ENCODE measurements at places on chromosomes 5 and 9.

- DNase-seq = no peak
Observed at GRCh38 chr9:99787556-99787955, 34.1 kb upstream of the NR4A3 start.

GRCh38 chr9:123659358-123659757, 270.6 kb downstream of the DENND1A start:
- DNase-seq = no peak

GRCh38 chr9:120765910-120766425, 27.2 kb downstream of the FBXW2 start:
- no peak for DNase-seq

GRCh38 chr5:80414113-80414512, 6.2 kb downstream of the ZFYVE16 start:
- peak; percentile 45 for DNase-seq

GRCh38 chr9:72300873-72301272, 64.1 kb downstream of the ZFAND5 start:
- DNase-seq = no peak

- no peak for DNase-seq
Observed at GRCh38 chr9:34606905-34607304, 5.0 kb downstream of the RPP25L start.

DNA sequence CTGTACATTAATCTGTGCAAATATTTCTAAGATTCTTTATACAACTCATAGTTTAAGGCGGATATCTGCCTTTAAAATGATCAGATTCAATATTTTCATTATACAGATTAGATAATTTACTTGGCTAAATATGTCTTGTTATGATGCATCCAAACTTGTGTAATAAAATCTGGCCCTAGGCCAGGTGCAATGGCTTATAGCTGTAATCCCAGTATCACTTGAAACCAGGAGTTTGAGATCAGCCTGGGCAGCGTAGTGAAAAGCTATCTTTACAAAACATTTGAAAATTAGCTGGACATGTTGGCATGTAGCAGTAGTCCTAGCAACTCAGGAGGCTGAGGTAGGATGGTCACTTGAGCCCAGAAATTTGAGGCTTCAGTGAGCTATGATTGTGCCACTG, 2002.2 kb upstream of the ACO1 start:
- DNase-seq = no peak

GRCh38 chr9:97979788-97980478, 3.2 kb upstream of the ANP32B start:
- peak; percentile 7 for DNase-seq

DNA sequence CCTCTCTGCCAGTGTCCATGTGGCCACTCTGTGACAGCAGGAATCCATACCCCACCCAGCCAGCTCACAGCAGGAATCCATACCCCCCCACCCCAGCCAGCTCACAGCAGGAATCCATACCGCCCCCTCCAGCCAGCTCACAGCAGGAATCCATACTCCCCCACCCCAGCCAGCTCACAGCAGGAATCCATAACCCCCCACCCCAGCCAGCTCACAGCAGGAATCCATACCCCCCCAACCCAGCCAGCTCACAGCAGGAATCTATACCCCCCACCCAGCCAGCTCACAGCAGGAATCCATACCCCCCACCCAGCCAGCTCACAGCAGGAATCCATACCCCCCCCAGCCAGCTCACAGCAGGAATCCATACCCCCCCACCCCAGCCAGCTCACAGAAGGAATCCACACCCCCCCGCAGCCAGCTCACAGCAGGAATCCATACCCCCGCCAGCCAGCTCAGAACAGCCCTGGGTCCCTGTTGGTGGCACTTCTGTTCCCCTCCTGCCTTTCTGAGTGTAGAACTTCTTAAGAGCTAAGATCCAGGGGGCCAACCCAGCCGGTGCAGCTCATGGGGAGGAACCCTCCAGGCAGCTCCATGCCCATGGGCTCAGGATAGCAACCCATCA, 8.4 kb upstream of the RXRA start:
- peak; percentile 75 for DNase-seq

GRCh38 chr5:116504593-116505166, 69.9 kb downstream of the SEMA6A start:
- no peak for DNase-seq

DNA sequence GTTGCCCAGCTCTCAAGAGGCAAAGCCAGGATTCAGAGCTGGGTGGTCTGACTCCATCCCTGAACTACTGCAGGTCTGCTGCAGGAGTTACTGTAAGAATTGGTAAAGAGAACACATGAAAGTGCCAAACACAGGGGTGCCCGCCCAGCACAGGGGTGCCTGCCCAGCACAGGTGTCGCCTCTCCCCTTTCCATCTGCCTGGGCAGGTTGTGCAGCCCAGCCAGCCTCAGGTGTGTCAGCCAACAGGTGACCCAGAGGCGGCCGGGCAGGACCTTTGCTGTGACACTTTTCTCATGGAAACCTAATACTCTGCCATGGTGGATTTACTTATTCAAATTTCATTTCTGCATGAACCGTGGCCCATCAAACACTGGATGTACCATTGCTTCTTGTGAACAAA, 289.7 kb upstream of the IRX4 start:
- no peak for DNase-seq

GRCh38 chr9:133148199-133149129, 15.2 kb downstream of the GBGT1 start:
- DNase-seq = peak; percentile 70

GRCh38 chr5:107794741-107795140, 124.0 kb upstream of the EFNA5 start:
- peak; percentile 19 for DNase-seq

- DNase-seq = peak; percentile 77
Observed at GRCh38 chr9:98380065-98380681, 124.7 kb upstream of the TBC1D2 start.

GRCh38 chr5:104652271-104652861, 1089.8 kb upstream of the NUDT12 start:
- no peak for DNase-seq

GRCh38 chr5:173624282-173624681, 7.8 kb upstream of the BOD1 start:
- peak; percentile 40 for DNase-seq

GRCh38 chr5:117829646-117830045, 1158.7 kb downstream of the DTWD2 start:
- DNase-seq = no peak

DNA sequence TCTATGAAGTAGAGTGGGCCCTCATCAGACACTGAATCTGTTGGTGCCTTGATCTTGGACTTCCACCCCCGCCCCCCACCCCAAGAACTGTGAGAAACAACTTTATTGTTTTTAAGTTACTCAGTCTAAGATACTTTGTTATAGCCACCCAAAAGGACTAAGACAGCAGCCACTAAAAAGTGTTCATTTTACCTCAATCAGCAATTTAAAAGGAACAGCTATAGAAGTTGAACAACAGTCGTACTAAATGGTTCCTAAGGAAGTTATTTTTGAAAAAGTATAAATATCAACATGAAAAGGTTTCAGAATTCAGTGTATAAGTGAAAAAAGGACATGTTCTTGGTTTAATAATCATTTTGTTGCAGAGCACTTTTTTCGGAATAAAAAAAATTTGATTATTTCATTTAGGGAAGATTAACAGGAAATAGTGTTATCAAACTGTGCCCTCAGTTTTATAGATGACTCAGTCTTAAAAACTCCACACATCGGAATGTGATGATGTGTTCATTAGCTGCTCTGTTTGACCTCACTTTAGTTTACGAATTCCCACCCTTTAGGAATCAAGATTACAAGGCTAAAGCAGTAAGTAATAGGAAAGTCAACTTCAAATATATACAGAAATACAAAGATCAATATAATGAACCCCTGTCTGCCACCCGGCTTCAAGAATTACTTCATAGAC, 71.2 kb downstream of the MTAP start:
- DNase-seq = peak; percentile 54

GRCh38 chr5:135243556-135244285, 155.3 kb downstream of the MACROH2A1 start:
- no peak for DNase-seq

- DNase-seq = no peak
Observed at GRCh38 chr5:34439601-34440000, 216.5 kb upstream of the RAI14 start.

- DNase-seq = peak; percentile 88
Observed at GRCh38 chr9:80061940-80062339, 490.2 kb downstream of the TLE4 start.

- no peak for DNase-seq
Observed at GRCh38 chr5:39857041-39857440, 432.3 kb upstream of the DAB2 start.

DNA sequence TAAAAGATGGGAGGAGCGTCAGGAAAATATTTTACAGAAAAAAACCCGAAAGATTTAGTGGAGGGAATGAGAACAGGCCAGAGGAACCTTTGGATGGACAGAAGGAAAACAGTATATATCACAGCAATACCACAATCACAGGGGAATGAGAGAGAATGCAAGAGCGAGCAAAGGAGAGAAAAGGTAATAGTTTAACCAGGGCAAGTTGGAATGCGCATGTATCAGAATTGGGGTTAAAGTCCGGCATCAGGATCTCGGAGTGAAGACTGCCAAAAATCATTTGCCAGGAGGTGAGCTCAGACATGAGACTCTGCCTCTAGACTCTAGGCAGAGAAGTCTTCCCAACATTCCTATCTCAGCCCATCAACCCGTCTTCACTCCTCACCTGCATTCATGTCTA, 36.8 kb downstream of the PCDHGC5 start:
- peak; percentile 37 for DNase-seq

GRCh38 chr5:170333161-170333910, 35.8 kb upstream of the LCP2 start:
- peak; percentile 35 for DNase-seq

- DNase-seq = no peak
Observed at GRCh38 chr9:77763566-77763965, 115.4 kb upstream of the GNA14 start.

GRCh38 chr9:129962889-129963703, 79.9 kb downstream of the FNBP1 start:
- peak; percentile 74 for DNase-seq

- DNase-seq = peak; percentile 60
Observed at GRCh38 chr9:70080481-70081119, 37.0 kb downstream of the MAMDC2 start.

GRCh38 chr9:36808251-36808650, 225.8 kb downstream of the PAX5 start:
- DNase-seq = no peak

- DNase-seq = no peak
Observed at GRCh38 chr9:4962085-4962484, 23.0 kb upstream of the JAK2 start.

DNA sequence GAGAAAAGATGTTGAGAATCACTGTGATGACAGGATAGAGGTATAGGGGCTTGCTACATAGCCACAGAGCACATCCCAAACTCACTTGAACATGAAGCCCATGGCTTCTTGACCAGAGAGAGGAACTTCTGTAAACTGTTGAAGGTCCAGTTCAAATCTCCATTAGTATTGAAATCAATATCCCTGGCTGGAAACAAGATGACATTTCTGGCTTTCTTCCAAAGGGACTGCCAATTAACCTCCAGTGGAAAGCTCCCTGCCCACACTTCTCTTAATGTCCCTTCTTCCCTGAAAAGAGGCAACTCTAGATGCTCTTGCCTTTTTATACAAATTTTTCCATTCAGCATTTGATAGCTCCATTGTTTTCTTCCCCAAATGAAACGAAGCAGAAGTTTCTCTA, 612.1 kb downstream of the EBF1 start:
- DNase-seq = no peak

DNA sequence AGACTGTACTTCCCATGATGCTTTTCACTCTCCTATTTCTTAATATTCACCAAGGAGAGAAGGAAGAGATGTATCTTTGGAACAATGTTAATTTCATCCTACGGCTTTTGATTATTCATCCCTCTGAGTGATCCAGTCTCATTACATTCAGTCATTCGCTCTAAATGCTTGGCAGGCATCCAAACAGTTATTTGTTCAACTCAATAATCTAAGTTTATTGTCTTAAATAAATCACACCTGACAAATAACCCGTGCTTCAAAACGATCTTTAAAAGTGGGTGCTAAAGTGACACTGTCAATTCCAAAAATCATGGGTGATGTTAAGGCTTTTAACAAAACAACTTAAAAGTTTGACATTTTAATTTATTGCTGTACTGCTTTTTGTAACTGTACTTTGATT, 233.1 kb downstream of the RASEF start:
- no peak for DNase-seq

DNA sequence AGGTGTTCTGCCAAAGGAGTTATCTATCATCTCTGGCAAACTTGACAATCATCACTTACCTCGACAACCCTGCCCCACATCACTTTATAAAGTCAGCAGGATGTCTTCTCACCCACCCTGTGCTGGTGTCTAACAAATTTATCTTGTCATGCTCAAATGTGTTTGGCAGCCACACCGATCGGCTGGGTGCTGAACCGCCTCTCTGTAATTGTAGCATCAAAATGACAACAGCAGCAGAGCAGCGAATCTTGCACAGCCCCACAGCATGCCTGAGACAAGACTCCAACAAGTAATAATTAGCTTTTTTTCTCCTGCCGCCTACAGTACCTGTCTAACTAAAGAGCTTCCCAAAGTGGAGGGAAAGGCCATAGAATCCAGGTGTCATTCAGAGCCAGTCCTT, 176.2 kb downstream of the NR3C1 start:
- no peak for DNase-seq

- peak; percentile 38 for DNase-seq
Observed at GRCh38 chr9:17757816-17758215, 178.9 kb downstream of the SH3GL2 start.

DNA sequence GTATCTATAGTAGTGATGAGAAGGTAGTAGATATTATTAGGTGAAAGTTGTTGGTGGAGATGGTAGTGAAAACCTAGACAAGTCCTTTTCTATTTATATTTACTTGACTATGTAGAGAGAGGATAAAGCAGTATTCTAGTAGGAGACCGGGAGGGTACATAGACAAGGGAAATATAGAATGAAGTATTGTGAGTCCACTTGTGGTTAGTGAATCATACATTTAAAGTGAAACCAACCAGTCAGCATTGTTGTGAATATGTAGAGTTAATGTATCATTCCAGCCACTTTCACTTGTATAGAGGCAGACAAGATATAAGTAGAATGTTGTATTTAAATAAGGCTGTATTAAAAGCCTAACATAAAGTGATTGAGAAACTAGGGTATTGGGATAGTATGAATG, 1711.3 kb upstream of the ACO1 start:
- no peak for DNase-seq

DNA sequence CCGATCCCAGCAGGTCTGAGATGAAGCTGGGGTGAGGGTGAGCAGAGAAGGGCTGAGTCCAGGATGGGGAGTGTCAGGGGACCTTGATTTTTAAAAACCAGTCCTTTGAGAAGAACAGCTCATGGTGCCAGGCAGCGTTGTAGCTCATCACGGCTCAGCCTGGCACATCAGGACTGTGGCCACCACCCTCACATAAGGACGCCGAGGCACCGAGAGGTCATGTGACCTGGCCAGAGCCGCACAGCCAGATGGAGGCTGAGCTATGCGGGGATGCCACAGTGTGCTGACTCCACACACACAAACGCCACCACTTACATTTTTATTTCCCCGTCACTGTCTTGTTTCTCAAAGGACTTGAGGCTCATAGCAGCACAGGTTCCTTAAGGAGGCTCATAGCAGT, 32.9 kb upstream of the CEP72 start:
- no peak for DNase-seq

- peak; percentile 43 for DNase-seq
Observed at GRCh38 chr9:121985792-121986494, 107.2 kb downstream of the TTLL11 start.

- no peak for DNase-seq
Observed at GRCh38 chr5:124825983-124826337, 79.5 kb upstream of the ZNF608 start.

GRCh38 chr5:133358271-133358670, 254.1 kb downstream of the FSTL4 start:
- DNase-seq = no peak
